ENCODE measurements at places on chromosomes 12 and 14.

GRCh38 chr14:92990456-92991430 lies 67.8 kb downstream of the CHGA start:
- no peak for DNase-seq

DNA sequence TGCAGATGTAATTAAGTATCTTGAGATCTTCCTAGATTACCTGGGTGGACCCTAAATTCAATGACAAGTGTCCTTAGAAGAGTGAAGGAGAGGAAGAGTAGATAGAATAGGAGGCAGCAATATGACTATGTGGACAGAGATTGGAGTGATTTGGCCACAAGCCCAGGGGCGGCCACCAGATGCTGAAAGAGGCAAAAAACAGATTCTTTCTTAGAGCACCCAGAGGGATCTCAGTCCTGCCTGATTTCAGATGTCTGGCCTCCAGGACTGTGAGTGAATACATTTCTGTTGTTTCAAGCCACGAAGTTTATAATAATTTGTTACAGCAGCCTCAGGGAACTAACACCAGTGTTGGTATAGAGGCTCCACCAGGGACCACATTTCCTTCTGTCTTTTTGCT lies 67.3 kb downstream of the DACT1 start:
- DNase-seq: no peak

DNA sequence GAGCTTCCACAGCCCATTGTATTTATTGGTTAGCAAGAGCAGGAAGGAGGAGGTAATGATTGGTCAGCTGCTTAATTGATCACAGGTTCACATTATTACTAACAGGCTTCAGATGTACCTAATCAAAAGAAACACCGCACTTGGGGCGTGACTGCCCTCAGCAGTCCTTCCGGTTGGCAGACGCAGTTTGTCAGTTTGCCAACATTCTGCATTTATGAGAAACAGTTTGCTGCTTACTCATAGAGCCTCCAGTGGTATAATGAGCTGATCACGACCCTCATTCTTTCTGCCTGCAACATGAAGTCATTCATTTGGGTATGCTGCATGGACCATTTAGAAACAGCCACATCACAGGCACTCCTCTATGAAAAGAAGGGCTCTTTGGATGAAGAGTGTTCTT lies 42.5 kb upstream of the PPM1H start:
- peak; percentile 47 for DNase-seq

DNA sequence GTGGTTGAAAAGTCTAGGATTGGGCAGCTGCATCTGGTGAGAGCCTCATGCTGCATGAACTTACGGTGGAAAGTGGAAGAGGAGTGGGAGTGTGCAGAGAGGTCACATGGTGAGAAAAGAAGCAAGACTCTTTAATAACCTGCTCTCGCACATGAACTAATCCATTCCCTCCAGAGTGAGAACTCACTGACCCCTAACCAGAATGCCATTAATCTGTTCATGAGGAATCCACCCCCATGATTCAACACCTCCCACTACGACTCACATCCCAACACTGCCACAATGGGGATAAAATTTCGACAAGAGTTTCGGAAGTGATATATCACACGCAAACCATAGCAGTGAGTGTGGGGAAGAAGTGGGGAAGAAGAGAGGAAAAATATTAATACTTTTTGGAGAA lies 377.4 kb downstream of the NAV3 start:
- DNase-seq: no peak

Measured in mucosa of gallbladder (tissue), 1 donor.